ENCODE measurements at places on chromosomes 11 and 22. TPM values are rescaled to one million over a fixed set of nuclear protein-coding genes. Genes with fewer than 3 reads are reported as not detected.

GRCh38 chr22:34902335-34902734 lies 163.6 kb upstream of the ISX start:
- no peak for DNase-seq

DNA sequence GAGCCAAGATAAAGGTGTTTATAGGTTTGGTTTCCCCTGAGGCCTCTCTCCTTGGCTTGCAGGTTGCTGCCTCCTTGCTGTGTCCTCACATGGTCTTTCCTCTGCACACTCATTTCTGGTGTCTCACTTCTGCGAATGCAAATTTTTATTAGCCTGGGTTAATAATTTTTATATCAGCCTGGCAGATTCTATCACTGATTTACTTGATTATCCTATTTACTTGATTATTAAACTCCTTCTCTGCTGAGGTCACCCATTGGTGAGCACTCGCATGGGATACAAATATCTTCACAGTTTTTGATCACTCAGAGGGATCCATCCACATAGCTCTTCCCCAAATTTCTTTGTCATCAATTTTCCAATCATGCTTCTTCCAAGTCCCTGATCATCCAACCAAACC lies 90.9 kb upstream of the IGLL5 start:
- no peak for DNase-seq

GRCh38 chr11:14638561-14638960 lies 5.0 kb upstream of the PDE3B start:
- no peak for DNase-seq

Gene OR5B12
- not detected for total RNA-seq

- DNase-seq = no peak
These were observed 21.6 kb downstream of the AAMDC start for GRCh38 chr11:77842441-77843121.

DNA sequence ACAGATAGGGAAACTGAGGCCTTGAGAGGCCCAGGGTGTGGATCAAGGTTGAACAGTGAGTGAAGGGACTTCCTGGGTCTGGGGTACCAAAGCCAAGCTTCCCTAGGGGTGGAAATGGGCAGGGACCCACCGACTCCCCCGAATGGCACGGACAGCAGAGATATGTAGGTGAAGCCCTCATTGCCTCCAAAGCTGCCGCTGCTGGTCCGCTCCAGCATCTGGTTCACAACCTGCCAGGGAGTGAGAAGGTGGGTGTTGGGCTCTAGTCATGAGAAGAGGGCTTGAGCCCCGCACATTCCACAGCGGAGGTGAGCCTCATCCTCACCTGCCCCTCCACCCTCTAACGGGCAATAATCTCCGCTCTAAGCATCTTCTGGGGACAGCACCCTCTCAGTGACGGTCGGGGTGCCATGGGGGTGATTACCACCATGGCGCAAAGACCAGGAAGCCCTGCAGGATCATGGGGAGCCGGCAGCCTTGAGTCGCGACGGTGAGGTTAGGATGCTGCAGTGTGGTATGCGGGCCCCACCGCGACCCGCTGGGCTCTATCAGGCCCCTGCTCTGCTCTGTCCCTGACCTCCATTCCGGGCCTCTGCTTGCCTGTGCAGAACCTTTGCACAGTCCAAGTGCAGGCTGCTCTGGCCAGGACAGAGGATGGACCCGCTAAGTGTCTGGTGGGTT lies 10.8 kb downstream of the ALDH3B2 start:
- DNase-seq = no peak

GRCh38 chr11:57308426-57309060 lies 16.2 kb downstream of the TNKS1BP1 start:
- no peak for DNase-seq

Measured in H1 (cell line).